ENCODE measurements at places on chromosomes 7 and 10. TPM values are rescaled to one million over a fixed set of nuclear protein-coding genes. Genes with fewer than 3 reads are reported as not detected.

DNA sequence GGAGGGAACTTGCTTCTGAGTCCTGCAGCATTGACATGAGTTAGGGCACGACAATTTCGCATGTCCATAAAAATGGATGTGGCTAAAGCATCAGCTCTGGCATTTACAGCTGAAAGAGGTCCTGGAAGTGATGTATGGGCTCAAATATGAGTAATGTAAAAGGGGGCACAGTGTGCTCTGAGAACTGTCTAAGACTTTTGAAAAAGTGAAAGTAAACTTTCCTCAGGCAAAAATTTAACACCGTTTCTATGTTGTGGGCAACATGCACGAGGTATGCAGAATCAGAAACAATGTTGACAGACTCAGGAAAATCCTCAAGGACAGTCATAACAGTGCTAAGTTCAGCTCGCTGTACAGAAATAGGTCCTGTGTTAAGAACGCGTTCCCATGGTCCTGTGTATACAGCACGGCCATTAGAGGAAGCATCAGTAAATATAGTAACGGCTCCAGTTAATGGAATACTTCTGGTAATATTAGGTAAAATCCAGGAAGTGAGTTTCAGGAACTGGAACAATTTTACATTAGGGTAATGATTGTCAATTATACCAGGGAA, 37.9 kb upstream of the AKR1C2 start:
- H3K27ac ChIP-seq = no peak overlapping the region
- H3K36me3 ChIP-seq = no peaks in the 10 kb centered on the region
- H3K4me1 ChIP-seq = peaks cover 6% of the 10 kb centered on the region

DNA sequence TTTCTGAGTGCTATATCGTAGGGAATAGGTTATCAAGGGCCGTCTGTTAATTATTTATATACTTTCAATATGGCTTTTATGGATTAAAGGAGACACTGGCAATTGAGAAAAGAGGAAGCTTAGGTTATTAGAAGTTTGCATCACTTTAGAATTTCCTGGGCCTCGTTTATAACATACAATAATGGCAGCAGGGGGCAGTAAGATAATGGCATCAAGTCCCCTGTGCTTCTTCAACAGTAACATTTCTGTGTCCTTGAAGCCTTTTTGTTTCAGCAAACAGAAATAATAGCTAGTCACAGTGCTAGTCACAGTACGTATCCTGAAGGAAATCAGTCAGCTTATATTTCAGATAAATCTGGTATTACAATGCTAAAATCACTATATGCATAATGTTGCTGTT, 41.9 kb downstream of the SPAM1 start:
- no peaks in the 10 kb centered on the region for H3K27me3 ChIP-seq
- no peaks in the 10 kb centered on the region for H3K36me3 ChIP-seq
- no peaks in the 10 kb centered on the region for H3K4me1 ChIP-seq
- H3K27ac ChIP-seq = no peak overlapping the region

GRCh38 chr7:36747280-36748016, 23.2 kb upstream of the AOAH start:
- H3K4me3 ChIP-seq = no peak overlapping the region
- no peak overlapping the region for H3K27ac ChIP-seq
- peaks cover 23% of the 10 kb centered on the region for H3K4me1 ChIP-seq
- no peak for DNase-seq

GRCh38 chr10:19824381-19825342, 8.4 kb downstream of the PLXDC2 start:
- no peaks in the 10 kb centered on the region for H3K4me1 ChIP-seq
- no peak overlapping the region for H3K4me3 ChIP-seq
- DNase-seq = no peak
- H3K27me3 ChIP-seq = no peaks in the 10 kb centered on the region

GRCh38 chr10:5440206-5440605, 27.8 kb downstream of the NET1 start:
- no peak overlapping the region for H3K27ac ChIP-seq
- H3K36me3 ChIP-seq = peaks cover 19% of the 10 kb centered on the region
- no peak overlapping the region for H3K4me3 ChIP-seq
- no peaks in the 10 kb centered on the region for H3K27me3 ChIP-seq
- peaks cover 32% of the 10 kb centered on the region for H3K4me1 ChIP-seq

DNA sequence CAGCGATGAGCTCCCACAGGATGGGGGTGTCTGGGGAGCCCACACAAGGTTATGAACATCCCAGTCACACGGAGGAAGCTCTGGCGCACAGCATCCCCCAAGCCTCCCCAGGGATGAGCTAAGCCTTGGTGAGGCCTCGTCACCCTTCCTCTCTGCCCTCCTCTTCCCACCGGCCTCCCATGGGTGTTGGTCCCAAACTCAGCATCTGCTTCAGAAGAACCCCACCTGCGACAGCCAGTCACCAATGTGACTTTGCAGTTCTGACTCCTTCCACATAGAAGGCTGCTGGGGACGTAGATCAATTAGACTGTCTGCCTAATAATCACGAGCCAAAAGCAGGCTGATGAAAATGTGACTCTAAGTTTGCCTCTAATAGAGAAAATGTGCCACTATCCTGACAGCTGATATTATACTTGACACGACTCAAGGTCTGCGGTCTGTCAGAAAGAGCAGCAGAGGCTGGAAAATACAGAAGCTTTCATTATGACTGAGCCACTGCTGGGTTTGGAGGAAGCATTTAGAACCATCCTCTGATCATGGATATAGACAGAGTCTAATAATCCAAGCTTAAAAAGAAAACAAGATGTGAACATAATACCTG, 116.0 kb upstream of the PFKP start:
- H3K4me1 ChIP-seq = peaks cover 39% of the 10 kb centered on the region
- DNase-seq = no peak
- peaks cover 38% of the 10 kb centered on the region for H3K27me3 ChIP-seq
- H3K36me3 ChIP-seq = no peaks in the 10 kb centered on the region
- H3K4me3 ChIP-seq = no peak overlapping the region
- no peak overlapping the region for H3K27ac ChIP-seq

DNA sequence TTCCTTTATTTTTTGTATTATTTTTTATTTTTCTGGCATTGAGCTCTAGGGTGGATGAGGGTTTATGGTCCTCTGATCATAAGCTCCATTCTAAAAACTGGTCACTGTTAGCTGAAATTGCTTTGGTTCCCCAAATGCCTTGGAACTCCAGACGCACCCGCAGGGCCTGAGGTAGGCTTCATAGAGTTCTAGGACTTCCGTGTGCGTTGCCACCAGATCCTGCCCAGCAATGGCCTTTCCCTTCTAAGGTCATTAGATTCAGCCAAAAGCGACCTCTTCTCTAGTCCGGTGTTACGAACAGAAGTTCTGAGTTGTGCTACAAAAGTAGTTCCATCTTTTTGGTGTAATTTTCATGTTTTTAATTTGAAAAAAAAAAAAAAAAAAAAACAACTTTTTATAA, 64.4 kb downstream of the KLHDC10 start:
- no peaks in the 10 kb centered on the region for H3K27me3 ChIP-seq
- H3K4me1 ChIP-seq = peaks cover 17% of the 10 kb centered on the region
- no peak for DNase-seq
- H3K27ac ChIP-seq = no peak overlapping the region
- H3K4me3 ChIP-seq = no peak overlapping the region
- H3K36me3 ChIP-seq = peaks cover 39% of the 10 kb centered on the region

DNA sequence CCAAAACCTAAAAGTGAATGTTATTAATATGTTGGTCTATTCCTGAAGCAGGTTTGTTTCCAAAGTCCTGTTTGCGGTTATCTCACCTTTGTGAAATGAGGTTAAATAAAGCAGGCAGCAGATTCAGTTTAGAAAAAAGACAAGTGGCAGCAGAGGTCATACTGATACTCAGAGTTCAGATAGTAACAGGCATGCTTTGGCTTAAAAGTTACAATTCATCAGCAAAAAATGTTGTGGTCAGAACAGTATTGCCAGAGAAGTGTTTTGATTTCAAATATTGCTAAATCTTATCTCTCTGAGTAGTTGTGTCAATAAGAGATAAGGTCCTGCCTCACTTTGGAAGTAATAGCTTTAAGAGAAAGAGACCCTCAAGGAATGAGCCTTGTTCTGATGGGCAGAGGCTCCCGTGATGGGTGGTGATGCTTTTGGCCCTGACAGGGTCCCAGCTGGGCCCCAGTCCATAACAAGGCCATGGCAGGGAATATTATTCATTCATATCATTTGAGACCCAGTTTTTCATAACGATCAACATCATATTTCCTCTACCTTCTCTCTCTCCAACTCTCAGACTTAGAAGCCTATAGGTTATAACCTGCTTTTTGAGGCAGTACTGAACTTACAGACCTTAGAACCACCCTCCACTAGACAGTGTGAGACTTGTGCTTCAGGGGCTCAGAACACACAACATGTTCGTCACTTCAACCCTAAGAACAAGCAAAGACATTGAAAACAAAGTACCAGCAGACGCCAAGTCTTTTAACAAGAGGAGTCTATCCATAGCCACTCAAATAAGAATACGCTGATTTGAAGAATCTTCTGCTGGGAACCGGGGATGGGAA, 58.5 kb upstream of the AHR start:
- H3K4me1 ChIP-seq = peaks cover 20% of the 10 kb centered on the region
- no peak for DNase-seq
- no peaks in the 10 kb centered on the region for H3K27me3 ChIP-seq
- H3K27ac ChIP-seq = no peak overlapping the region

- no peak within 1 kb of the TSS for H3K27ac ChIP-seq
- no peak for DNase-seq
- peaks cover 27% of the 10 kb centered on the region for H3K27me3 ChIP-seq
- peaks cover 8% of the 10 kb centered on the region for H3K4me1 ChIP-seq
- H3K36me3 ChIP-seq = peaks cover 6% of the 10 kb centered on the region
Measured at GRCh38 chr7:80134536-80135308, at the start of gene GNAI1. Gene GNAI1 (plus strand): TSS chr7:80134831. CDS start chr7:80135161, 330 bp downstream.

DNA sequence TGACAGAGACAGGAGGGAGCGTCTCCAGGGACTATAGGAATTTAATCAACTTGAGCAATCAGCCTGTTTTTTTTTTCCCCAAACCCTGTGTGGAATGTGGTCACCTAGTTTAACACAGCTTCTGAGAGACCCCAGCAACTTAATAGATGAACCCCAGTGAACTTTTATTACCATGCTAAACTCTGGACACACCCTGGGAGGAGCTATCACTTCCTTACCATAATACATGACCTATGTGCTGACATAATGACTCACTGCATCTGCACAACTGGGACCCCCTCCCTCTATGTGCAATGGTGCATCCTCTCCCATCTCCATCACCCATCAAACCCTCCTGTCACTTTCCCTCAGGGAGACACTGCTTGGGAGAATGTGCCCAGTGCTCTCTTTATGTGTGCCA, 83.7 kb downstream of the EPC1 start:
- no peak overlapping the region for H3K27ac ChIP-seq
- no peak overlapping the region for H3K4me3 ChIP-seq
- H3K36me3 ChIP-seq = peaks cover 16% of the 10 kb centered on the region
- DNase-seq = no peak

DNA sequence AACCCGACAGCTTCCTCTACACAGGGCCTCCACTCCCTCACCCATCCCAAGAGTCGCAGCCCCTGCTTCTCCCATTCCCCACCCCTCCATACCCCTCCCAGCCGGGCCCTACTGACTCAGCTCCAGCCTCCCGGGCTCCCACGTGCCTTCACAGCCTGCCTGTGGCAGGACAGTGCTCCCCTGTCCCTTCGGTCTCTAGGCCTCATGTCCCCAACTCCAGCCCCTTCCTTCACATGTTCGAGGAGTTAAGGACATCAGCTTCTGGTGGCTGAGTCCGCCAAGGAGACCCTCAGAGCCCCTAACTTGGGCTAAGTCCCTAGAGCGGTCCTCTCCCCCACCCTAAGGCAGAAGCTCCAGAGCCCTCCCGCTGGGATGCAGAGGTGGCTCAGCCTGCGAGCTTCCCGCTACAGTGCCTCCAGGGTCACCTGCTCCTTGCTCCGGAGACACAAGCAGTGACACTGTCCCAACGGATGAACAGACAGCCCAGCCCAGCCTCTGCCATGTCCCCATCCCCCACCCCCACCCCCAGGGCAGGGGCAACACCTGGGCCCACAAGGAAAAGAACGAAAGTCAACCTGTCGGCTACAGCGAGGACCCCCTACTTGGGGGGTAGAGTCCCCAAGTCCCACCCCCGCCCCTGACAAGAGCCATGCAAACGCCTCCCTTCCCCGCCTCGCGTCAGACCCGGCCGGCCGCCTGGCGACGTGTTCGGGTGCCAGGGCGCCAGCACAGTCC, 716 bp downstream of the SMARCD3 start:
- H3K27ac ChIP-seq = no peak overlapping the region
- H3K36me3 ChIP-seq = no peaks in the 10 kb centered on the region
- H3K27me3 ChIP-seq = peaks cover 67% of the 10 kb centered on the region
- no peak overlapping the region for H3K4me3 ChIP-seq
- no peak for DNase-seq

GRCh38 chr10:89357975-89358374, 19.9 kb upstream of the IFIT1B start:
- peaks cover under 1% of the 10 kb centered on the region for H3K4me1 ChIP-seq
- no peak overlapping the region for H3K27ac ChIP-seq
- H3K27me3 ChIP-seq = peaks cover 25% of the 10 kb centered on the region
- no peaks in the 10 kb centered on the region for H3K36me3 ChIP-seq
- no peak for DNase-seq

DNA sequence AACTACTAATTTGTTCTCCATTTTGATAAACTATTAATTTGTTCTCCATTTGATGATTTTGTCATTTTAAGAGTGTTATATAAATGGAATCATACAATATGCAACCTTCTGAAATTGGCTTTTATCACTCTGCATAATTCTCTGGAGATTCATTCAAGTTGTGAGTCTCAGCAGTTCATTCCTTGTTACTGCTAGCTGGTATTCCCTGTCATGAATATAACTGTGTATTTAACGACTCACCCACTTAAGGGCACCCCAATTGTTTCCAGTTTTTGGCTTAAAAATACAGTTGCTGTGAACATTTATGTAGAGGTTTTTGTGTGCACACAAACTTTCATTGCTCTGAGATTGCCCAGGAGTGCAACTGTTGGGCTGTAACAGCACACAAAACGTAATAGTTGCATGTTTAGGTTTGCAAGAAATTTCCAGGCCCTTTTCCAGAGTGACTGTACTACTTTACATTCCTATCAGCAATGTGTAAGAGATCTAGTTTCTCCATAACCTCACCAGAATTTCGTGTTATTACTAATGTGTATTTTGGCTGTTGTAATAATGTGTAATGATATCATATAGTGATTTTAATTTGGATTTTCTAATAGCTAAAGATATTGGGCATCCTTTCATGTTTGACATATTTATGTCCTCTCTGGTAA, 153.2 kb upstream of the ADCY1 start:
- DNase-seq = no peak
- peaks cover 13% of the 10 kb centered on the region for H3K27me3 ChIP-seq
- peaks cover 2% of the 10 kb centered on the region for H3K4me1 ChIP-seq
- no peak overlapping the region for H3K27ac ChIP-seq
- H3K4me3 ChIP-seq = no peak overlapping the region

DNA sequence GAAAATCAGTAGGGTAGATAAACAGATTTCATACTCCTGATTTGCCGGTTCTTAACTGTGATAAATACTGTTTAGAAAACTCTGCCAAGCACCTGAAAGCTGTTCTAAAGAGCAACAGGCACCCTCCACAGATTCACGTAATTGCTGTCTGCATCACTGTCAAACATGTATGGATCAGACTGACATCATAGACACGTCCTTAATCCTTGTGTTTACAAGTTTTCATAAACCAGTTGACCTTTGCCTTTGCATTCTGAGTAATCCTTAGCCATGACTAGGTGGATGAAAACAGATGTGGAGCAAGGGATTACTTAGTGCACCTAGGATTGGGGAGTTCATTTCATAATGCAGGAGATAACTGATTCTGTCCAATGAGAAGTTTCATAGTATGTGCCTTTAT, 41.6 kb downstream of the SLC39A12 start:
- DNase-seq = no peak
- H3K27ac ChIP-seq = no peak overlapping the region
- H3K4me3 ChIP-seq = no peak overlapping the region
- H3K36me3 ChIP-seq = no peaks in the 10 kb centered on the region

- H3K4me1 ChIP-seq = peaks cover 40% of the 10 kb centered on the region
- H3K27ac ChIP-seq = no peak overlapping the region
- H3K4me3 ChIP-seq = no peak overlapping the region
- H3K36me3 ChIP-seq = peaks cover 31% of the 10 kb centered on the region
Measured at GRCh38 chr10:118339111-118339510, 3.0 kb downstream of the FAM204A start.

The ANKRD61 gene
- total RNA-seq = not detected

The EBLN1 gene
- not detected for total RNA-seq

The COPG2 gene
- total RNA-seq = 11.2 TPM
